HS-27A (cell line): ENCODE measurements at places on chromosomes 2 and 18.

DNA sequence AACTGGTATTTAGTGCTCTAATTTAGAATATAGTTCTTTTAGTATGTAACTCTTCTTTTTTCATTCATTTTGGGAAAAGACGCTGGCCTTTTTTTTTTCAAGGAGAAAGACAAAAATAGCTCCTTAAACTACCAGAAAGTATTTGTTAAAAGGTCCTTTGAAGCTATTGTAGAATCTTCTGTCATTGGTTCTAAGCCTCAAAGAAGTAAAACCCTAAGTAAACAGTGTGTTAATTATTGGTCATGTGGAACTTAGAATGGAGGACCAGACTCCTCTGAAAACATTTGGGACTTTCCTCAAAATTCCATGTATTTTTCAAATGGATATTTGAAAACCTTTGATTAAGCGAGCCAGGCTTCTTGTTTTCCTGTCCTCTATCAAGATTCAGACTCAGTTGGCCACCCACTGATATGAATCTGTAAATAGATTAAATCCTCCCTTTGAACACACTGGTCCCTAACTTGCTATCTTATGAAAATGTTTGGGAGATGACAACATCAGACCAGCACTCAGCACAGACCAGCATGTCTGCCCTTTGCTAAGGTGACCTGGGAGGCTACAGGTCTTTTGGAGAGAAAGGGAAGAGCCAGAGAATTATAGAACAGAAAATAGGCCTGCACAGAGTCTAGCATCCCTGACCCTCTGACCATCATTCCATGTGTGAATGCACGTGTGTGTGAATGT, 120.3 kb upstream of the GATA6 start:
- no peak for DNase-seq

GRCh38 chr2:191255756-191256312, 10.6 kb downstream of the MYO1B start:
- no peak for DNase-seq

GRCh38 chr18:79396431-79397246, 909 bp downstream of the NFATC1 start:
- no peak for DNase-seq

DNA sequence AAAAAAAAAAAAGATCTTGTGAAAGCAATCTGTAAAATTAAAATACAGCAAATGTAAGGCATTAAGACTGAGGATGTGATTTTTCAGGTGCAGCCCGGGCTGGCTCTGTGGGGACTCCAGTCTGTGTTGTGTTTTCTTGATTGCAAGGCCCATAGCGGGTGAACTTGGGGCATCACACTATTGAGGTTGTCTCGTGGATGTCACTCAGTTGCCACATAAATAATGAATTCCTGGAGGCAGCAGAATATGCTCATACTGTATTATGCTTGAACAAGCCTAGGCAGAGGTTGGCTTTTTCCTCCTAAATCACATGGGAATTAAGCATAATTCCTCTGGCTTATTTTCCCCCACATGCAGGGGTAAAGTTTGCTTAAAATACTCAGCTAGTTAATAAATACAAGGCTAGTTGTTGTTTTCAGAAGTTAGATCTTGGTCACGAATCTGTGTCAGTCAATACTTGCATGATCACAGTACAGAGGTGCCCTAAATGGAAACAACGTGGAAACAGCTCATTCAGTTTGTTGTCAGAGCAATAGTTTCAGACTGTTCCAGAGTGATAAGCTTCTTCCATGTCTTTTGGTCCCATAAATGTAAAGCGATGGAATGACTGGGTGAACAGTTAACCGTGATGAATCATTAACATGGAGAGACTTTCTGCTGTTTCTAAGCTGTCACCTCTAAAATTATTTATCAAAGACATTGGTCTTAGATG, 16.4 kb downstream of the GEMIN6 start:
- no peak for DNase-seq

DNA sequence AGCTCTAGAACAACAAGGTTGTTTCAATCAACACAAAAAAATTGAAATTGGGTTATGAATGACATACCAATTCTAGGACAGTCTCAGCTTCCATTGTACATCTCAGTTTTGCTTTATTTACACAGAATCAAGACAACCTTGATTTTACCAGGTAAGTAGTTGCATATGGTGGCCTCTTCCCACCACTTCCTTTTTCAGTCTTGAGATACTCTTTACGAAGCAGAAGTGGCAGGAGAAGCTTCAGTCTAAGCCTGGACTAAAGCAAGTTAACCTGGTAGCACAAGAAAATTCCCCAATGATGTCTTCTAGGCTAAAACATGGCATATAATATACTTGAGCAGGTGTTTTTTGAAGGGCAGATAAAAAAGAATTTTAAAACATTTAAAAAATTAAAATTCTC, 10.7 kb upstream of the FAM136A start:
- DNase-seq = no peak

GRCh38 chr18:10565835-10566234, 40.0 kb downstream of the NAPG start:
- DNase-seq = no peak

DNA sequence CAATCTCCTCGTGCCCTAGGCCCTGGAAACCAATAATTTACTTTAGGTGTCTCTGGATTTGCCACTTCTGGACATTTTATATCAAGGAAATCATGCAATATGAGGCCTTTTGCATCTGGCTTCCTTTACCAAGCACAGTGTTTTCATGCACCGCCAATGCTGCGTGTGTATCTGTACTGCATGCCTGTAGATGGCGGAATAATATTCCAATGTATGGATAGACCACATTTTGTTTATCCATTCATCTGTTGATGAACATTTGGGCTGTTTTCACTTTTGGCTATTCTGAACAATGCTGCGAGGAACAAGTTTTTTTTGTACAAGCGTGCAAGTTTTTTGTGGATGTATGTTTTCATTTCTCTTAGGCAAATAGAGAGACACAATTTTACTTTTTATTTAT, 18.9 kb downstream of the HPCAL1 start:
- no peak for DNase-seq

- DNase-seq = peak; percentile 77
Measured at GRCh38 chr2:17979707-17980106, 101.2 kb downstream of the KCNS3 start.

DNA sequence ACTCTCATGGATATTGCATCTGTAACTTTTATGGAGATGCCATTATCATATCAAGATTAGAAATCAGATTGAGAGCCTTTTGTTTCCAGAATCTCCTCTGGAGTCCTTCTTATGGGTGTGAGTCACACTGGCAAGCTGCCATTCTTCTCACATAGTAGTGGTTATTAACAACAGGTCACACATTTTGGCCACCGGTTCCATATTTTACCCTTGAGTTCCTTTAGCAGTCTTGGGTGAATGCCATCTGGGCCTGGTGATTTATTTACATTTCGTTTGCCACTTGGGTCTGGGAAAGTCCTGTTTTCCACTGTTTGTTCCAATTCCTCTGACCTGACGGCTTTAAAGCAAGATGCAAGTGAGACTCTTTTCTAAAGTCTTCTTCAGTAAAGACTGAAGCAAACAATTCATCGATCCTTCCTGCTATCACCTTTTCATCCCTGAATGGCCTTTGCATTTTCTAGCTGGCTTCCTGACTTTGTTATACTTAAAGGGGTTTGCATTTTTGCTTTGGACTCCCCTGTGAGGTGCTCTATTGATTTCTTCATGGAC, 80.5 kb upstream of the CAVIN2 start:
- peak; percentile 92 for DNase-seq

DNA sequence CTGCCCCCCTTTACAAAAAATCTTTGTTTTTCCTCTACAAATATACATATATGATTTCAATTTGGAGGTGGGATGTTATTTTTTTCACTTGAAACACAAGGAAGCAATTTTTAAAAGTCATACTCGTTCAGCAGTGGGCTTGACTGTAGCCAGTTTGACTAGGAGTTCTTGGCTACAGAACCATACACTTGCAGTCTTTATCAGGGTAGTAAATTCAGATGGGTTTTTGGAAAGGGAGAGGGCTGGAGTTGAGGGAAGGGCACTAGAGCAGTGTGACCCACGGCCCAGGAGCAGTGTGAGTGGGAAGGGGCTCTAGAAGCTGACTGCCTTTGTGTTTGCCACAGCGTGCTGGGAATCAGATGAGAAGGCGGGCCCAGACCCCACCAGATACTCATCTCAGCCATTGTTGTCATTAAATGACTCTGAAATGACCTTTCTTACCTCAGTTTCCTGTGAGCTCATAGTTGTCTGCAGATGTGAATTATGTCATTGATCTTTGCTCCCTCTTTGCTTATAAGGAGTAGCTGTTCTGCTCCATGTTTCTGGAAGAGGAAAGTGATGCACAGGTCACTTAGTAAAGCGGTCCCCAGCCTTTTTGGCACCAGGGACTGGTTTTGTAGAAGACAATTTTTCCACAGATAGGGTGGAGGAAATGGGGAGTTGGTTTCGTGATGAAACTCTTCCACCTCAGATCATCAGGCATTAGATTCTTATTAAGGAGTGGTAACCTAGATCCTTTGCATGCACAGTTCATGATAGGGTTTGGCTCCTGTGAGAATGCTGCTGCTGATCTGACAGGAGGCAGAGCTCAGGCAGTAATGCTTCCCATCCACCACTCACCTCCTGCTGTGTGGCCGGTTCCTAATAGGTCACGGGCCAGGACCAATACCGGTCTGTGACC, 116.8 kb downstream of the SPTBN1 start:
- DNase-seq = no peak

GRCh38 chr2:216501854-216502253, 3.2 kb downstream of the RPL37A start:
- DNase-seq = no peak

DNA sequence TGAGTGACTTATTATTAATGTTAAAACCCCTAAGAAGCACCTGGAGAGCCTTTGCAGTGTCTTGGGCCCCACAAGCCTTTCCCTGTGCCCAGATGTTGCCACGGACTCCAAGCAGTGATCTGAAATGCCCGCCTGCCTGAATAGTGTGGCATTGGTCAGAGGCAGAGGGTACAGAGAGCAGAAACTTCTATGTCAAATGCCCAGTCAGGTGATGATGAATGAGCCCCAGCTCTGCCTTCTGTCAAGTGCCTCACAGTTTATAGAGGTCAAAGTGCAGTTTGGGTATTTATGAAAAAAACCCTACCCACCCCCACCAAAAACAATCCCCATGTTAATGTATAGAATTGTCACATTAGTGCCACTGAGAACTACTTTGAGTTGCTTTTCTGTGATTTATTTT, 170.0 kb upstream of the SIX3 start:
- DNase-seq = no peak

GRCh38 chr2:156320486-156321098, 11.9 kb downstream of the NR4A2 start:
- no peak for DNase-seq

GRCh38 chr18:45321520-45321919, 293.8 kb upstream of the SLC14A2 start:
- DNase-seq = no peak

- DNase-seq = peak; percentile 48
Measured at GRCh38 chr2:43759195-43759594, 14.6 kb upstream of the DYNC2LI1 start.

DNA sequence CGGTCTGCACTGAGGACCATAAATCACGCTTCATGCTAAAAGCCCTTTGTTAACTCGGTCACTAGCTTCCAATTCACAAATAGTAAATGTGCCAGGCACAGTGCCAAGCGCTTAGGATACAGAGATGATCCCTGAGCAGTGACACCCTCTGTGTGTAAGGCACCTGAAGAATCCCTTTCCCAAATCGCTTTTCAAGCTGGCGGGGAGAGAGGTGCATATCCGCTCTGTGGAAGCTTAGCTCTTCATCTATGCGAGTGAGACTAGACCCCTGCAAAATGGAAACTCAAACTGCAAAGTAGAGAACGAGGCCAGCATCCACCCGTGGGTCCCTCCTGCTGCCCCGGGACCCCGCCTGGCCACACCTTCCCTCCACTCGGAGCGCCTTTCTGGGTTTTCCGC, 2.4 kb downstream of the PIEZO2 start:
- DNase-seq = no peak

GRCh38 chr2:28419003-28419402, 26.3 kb downstream of the FOSL2 start:
- no peak for DNase-seq

DNA sequence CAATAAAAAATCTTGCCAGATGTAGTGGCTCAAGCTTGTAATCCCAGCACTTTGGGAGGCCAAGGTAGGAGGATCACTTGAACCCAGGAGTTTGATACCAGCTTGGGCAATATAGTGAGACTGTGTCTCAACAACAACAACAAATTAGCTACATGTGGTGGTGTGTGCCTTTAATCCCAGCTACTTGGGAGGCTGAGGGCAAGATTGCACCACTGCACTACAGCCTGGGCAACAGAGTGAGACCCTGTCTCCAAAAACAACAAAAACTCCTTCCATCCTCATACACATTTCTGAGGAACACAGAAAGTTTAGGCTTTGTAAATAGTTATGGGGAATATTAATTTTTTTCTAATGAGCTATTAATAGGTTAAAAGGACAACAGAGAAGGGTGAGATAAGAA, 17.0 kb downstream of the PDE6D start:
- no peak for DNase-seq

DNA sequence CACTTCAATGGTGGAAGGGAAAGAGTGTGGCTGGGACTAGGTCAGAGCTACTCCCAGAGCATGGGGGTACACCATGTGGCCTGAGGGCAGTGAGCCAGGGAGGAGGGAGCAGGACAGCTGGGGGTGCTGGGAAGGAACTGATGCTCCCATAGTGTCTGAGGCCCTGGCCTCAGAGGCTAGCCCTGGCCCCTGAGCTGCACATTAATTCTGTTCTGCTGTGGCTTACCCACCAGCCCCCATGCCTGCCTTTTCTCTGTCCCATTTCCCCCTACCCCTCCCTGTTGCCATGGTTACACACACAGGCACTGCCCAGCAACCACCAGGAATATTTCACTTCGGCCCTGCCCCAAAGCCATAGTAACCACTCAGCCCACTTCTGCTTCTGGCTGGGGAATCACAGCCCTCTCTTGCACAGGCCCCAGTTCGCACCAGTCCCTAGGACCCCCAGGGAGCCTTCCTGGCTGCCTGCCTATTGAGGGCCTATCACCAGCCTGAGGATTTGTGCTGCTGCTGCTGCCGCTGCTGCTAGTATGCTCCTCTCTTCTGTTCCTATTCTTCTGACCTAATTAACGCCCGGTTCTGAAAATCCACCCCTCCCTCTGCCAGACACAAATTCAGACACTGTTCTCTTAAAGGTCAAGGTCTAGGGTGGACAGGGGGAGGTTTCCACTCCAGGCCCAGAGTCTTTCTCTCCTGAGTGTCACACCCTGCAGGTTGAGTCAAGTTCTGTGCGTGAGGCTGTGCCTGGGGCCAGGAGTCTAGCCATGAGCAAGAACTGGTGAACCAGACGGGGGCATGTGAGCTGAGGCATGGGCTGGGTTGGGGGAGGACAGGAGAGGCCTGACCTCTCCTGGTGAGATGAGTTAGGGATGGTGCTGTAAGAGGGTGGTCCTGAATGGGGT, 87.1 kb upstream of the MCFD2 start:
- DNase-seq = no peak

GRCh38 chr2:156356014-156356754, 23.7 kb upstream of the NR4A2 start:
- no peak for DNase-seq

GRCh38 chr2:222892321-222892720, 31.5 kb downstream of the ACSL3 start:
- DNase-seq = no peak
